ENCODE measurements at places on chromosomes 2 and 18.
A peak's percentile ranks its signal among the peaks of the same experiment; 100 is the strongest.

- DNase-seq: no peak
Observed at GRCh38 chr2:219060821-219061791, at the start of gene IHH. Gene IHH, minus strand, starts transcription at chr2:219060921. Its CDS starts 454 bp downstream, at chr2:219060467.

DNA sequence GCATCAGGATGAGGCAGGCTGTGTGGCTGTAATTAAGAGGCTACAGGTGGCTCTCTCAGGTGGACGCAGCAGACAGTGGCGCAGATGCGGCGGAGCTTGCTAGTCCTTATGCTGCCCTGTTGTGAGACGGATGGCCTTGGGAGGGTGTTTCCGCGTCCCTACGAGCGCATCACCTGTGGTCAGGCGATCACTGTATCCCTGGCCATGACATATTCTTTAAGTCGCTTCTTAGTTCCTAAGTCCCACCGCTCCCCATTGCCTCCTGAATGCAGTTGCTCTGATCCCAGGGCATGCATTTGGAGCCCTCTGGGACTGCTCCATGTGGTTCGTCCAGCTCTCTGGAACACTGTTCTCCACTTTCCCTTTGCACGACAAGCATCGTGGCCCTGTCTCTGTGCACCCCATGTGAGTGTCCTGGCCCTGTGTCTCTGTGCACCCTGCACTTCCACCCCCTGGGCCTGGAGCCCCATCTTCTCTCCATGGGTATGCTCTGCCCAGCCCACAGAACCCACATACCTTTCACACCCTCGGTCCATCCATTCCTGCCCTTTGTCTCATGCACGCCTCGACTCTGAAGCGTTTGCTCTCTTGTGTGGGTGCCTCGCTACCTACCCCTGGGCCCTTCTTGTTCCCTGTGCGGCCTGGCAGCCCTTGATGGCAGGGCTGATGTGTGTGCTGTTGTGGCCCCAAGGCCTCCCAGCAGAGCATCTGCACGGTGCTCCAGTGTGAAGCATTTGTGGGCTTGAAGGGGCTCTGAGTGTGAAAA, 74.4 kb downstream of the SH3RF3 start:
- DNase-seq: no peak

DNA sequence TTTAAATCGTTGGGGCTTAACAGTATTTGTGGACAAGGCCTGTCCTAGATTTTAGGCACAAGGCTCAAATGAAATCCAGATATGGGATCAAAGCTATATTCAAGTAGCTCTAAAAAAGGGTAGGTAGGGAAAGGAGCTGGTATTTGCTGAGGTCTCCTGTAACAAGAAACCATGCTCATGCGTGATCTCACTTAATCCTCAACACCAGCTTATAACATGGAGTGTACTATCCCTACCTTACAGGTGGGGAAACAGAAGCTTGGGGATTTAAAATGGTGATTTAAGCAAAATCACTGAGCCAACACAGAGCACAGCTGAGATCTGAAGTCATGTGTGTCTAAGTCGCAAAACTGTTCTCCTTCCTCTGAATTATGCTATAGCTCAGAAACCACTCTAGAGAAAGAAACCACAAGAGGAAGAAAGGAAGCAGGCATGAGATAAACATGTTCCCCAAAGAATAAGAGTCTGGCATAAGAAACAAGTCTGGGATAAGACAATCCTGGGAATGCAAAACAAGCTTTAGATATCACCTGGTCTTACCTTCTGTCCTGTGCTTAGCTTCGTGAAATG, 43.1 kb downstream of the CYRIA start:
- DNase-seq: peak; percentile 50

- no peak for DNase-seq
Observed at GRCh38 chr2:158498043-158498748, 41.4 kb downstream of the PKP4 start.

- DNase-seq: no peak
Observed at GRCh38 chr2:167136879-167137596, 248.8 kb downstream of the XIRP2 start.

DNA sequence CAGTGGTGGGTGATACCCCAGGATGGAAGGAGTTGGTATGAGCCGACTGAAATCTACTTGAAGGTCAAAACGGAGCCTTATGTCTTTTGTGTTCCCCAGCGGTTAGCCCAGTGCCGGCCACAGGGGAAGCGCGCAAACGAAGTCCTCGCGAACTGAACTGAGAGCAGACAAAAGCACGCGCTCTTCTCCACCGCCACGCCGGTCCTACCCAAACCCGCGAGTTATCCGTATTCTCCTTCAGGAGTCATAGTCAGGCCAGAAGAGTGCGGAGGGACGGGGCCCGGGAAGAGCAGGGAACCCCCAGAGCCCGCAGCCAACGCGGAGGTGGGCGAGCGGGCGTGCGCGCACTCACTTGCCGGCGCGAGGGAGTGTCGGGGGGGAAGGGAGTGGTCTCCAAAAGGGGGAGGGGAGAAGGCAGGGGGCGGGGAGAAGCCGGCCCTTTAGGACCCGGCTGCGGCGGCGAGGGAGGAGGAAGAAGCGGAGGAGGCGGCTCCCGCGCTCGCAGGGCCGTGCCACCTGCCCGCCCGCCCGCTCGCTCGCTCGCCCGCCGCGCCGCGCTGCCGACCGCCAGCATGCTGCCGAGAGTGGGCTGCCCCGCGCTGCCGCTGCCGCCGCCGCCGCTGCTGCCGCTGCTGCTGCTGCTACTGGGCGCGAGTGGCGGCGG, at the start of gene IGFBP2:
IGFBP2 (plus strand) TSS at position 469 of the 664 bp plus-strand sequence; CDS start at position 573, 104 bp downstream.
- DNase-seq: peak; percentile 65
